ENCODE measurements at places on chromosomes 1 and 21.

GRCh38 chr21:38621132-38621531, 122.9 kb upstream of the ERG start:
- DNase-seq, result no peak

- DNase-seq, result peak; percentile 24
These were observed 18.4 kb downstream of the CCT3 start for GRCh38 chr1:156319664-156320063.

GRCh38 chr21:36079010-36079649, 9.3 kb downstream of the CBR1 start:
- DNase-seq, result peak; percentile 71

GRCh38 chr1:91901231-91901630, 15.3 kb upstream of the TGFBR3 start:
- DNase-seq, result no peak

- DNase-seq, result no peak
These were observed 57.6 kb downstream of the ETS2 start for GRCh38 chr21:38863291-38863690.

GRCh38 chr1:186770421-186770820, 58.3 kb upstream of the PLA2G4A start:
- DNase-seq, result no peak

- DNase-seq, result no peak
These were observed 84.7 kb downstream of the OBSCN start for GRCh38 chr1:228292609-228292911.

DNA sequence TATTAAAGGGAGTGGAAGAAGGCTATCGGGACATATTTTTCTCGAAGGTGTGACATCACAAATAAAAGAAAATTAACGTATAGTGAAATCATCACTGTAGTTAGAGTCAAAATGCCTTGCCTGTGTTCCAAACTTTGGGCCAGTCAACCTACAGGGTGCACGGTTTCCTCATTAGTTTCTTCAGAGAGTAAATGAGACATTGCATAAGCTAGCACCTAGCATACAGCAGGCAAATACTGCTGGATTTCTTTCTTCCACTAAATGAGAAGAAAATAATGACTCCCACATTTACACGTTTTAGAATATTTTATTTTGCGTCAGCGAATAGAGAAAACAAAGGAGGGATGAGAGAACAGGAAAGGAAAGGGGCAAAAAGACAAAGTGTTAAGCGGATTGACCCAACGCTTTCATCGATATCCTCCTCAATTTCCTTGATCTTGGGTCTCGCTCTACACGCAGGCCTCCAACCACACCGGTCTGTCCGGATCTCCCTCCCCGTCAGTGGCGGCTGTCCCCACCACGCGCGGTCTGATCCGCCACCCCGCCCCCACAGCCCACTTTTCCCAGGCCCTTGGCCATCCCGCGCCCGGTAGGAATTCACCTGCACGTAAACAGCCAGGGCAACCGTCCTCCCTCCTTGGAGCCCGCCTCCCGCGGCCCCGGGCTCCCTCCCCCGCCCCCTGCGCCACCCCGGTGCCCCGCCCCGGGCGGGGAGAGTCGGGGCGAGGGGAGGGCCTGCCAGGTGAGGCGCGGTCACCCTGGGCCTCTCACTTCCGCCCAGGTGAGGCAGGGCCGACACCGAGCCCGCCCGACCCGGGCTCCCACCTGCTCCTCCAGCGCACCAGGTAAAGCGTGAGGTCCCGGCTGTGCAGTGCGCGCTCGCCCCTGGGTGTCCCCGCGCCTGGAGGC, at the start of gene PATJ:
TSS of gene PATJ (plus strand) at position 770 of the 909 bp plus-strand sequence. CDS start 20,413 bp downstream, outside the sequence.
- peak; percentile 41 for DNase-seq

DNA sequence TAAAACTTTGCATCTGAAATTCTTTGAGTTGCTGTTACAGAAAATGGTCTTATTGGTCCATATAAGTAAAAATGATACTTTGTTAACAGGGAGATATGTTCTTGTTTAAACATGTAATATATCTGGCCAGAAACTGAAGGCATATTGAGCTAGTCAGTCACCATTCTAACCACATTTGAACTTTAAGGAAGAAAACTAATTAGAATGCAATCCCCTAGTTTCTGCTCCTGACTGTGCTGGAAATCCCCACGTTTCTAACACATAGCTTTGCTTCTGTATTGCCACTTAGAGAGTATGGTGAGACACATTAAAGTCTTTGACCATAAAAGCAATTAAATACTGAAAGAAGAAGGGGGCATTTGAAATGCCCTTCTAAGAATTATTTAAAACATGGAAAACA, 32.1 kb upstream of the HIVEP3 start:
- DNase-seq, result peak; percentile 35

DNA sequence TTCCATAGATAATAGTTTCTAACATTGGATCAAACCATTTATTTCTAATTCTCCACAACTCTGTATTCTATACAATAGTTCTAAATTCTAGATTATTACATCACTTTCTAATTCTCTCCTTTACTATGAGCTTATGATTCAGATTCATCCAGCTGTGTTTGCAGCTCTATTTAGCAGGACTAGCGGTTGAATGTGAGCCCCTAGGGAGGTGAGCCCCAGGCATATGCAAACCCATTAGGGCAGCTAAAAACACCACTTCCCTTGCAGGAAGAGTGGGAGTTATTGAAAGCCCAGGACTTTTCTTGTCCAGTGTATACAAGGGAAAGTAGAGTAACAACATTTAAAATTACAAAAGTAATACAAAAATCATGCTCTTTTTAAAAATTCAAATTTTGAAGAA, 56.9 kb downstream of the KRTAP19-8 start:
- DNase-seq, result no peak

GRCh38 chr1:59718989-59719360, 95.8 kb upstream of the HOOK1 start:
- no peak for DNase-seq

DNA sequence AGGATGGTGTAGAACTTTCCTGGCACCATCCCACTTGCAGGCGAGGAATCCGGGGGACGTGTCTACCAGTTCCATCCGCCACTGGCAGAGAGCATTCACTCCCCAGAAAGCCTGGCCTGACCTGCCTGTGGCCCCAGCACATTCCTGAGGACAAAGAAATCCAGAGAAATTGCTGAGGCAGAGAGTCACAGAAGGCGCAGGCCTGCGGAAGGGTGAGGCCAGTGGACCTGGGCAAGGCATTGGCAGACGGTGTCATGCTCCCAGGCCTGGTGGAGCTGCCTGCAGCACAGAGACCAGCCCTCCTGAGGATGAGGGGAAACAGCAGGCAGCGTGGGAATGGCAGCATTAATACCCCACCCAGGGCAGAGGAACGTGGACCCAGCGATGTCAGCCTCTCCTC, 81.2 kb upstream of the F3 start:
- DNase-seq, result no peak

GRCh38 chr1:6867729-6868659, 82.7 kb downstream of the CAMTA1 start:
- no peak for DNase-seq

DNA sequence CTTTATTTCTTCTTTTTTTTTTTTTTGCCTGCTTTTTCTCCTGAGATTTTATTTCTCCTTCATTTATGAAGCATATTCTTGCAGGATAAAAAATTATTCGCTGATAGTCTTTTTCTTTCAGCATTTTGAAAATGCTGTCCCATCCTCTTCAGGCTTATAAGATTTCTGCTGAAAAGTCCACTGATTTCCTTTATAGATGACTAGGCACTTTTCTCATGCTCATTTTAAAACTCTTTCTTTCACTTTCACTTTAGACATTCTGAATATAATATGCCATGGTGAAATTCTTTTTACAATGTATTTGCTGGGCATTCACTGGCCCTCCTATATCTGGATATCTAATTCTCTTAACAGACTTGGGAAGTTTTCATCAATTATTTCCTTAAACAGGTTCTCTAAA, 25.5 kb upstream of the GTF2B start:
- no peak for DNase-seq

DNA sequence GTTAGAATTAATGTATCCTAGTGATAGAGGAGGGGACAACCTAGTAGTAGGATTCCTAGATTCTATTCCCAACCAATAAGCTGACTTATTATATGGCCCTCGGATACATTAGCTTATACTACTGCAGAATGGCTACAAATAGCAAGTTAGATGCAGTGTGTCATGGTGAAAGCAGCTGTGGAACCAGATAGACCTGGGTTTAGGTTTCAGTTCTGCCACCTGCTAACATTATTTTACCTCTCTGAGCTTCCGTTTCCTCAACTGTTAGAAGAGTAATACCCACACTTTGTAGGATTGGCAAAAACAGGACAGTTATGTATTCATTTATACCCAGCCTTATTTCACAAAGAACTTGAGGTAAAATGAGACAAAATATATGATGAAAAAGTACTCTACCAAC, 21.6 kb upstream of the MAGOH start:
- no peak for DNase-seq

- no peak for DNase-seq
These were observed 29.7 kb downstream of the JUN start for GRCh38 chr1:58754073-58754613.

- no peak for DNase-seq
These were observed 6.6 kb downstream of the SLX9 start for GRCh38 chr21:44946254-44947041.

DNA sequence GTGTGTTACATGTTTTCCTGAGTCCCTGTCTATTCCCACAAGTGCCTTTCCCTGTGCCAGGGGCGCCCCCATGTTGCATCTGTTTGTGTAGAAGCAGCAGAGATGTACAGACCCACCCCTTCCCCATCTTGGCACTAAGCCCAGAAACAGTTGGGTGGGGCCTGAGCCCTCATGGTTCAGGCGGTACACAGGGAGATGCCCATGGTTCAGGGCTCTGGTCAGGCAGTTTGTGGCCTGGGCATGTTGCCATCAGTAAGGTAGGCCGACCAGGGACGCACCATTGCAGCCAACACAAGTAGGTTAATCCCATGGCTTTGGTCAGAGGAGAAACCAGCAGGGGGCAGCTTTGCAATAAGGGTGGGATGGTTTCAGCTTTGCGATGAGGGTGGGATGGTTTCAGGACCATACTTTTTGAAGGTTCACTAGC, 914 bp upstream of the ADGRB2 start:
- peak; percentile 21 for DNase-seq

DNA sequence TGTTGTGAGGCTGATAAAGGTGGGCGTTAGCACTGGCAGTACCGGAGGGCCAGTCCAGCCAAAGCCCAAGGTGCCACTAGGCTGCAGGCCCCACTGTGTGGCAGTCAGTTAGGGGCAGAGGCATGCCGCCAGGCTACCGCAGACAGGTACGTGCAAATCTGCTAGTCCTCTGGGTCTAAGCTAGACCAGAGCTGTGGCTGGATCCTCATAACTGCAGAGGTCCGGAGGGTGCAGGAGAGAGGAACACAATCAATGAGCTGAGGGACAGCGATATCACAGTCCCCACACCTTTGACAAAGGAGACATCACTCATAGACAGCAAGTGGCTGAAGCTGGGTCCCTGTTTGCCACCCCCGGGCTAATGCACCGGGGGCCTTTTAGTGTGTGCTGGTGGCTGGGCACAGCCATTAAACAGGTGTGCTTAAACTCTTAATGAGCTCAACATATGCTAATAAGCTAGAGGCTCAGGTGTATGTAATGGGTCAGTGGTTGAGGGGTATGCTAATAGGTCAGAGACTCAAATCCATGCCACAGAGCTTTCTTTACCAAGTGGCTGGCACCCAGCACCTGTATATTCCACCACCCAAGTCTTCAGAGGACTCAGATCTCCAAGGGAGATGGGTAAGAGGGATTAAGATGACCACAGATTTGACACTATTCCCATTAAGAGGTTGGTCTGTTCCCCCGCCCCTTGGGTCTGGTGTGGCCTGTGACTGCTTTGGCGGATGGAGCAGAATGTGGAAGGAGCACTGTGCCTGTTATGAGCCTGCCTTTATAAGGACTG, 82.0 kb downstream of the GLIS1 start:
- no peak for DNase-seq

DNA sequence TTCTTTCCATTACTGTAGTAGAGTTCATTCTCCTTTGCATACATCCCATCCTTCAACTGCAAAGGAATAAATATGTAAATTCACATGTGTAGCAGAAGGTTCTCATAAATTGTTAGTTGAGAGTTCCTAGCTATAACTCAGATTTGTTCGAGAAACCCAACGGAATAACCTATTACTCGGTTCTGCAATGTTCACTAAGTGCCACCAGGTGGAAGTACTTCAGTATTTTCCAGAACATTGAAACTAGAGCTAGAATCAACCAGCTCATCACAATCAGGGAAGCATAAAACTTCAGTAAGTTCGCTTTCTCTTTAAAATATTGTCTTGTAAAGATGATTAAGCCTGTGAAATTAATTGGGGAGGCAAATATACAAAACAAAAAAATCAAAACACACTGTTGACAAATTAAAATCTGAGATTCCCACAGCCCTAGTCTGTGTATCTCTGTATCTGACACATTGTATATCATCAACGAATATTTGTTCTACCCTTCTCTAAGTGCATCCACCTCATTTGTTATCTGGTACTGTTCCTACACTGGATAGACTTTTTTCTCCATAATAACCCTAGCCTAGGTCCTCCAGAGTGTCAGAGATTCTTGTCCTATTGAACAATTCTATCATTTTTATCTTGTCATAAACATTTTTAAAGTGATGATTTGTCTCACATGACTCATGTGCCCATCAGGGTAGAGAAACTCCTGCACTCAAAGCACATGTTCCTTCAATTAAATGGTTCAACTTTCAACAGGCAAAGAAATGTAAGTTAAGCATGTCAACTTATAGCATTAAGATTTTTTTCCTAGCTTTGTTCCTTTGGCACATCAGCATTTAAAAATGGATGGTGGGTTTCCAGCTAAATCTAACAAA, 31.9 kb downstream of the MROH9 start:
- peak; percentile 3 for DNase-seq

- DNase-seq, result peak; percentile 69
These were observed 36.7 kb downstream of the CAPN2 start for GRCh38 chr1:223748773-223749733.

- DNase-seq, result no peak
These were observed 648.1 kb downstream of the USP25 start for GRCh38 chr21:16377857-16378256.

GRCh38 chr1:159941141-159941540, 4.3 kb downstream of the IGSF9 start:
- DNase-seq, result no peak

GRCh38 chr1:91124290-91124985, 102.6 kb upstream of the ZNF644 start:
- peak; percentile 87 for DNase-seq

All from activated CD4-positive, alpha-beta T cell treated with anti-CD3 and anti-CD28 coated beads, Interleukin-10, Interleukin-2, amounts not matched to agents 100 ng/mL and 50 ng/mL, durations not matched to agents 16 hours and 8 hours (primary cell).